ENCODE measurements at places on chromosomes 5 and 9.
A peak's percentile ranks its signal among the peaks of the same experiment; 100 is the strongest.

DNA sequence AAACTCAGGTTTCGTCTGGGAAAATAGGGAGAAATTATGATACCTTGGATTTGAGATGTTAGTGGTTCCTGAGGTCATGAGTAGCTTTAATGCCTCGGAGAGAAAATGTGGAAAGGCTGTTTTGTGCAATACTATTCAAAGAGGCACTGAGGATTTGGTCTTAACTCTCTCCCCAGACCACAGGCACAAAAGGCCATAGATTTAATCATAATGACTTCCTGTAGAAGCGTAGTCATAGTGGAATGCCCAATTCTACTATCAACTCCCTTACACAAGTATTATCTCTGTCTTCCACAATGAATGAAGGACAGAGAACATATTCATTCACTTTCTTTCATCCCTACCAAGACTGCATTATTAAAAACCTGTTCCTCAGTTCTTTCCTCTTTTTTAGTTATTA is 153.0 kb upstream of the FTMT start:
- no peak for DNase-seq

DNA sequence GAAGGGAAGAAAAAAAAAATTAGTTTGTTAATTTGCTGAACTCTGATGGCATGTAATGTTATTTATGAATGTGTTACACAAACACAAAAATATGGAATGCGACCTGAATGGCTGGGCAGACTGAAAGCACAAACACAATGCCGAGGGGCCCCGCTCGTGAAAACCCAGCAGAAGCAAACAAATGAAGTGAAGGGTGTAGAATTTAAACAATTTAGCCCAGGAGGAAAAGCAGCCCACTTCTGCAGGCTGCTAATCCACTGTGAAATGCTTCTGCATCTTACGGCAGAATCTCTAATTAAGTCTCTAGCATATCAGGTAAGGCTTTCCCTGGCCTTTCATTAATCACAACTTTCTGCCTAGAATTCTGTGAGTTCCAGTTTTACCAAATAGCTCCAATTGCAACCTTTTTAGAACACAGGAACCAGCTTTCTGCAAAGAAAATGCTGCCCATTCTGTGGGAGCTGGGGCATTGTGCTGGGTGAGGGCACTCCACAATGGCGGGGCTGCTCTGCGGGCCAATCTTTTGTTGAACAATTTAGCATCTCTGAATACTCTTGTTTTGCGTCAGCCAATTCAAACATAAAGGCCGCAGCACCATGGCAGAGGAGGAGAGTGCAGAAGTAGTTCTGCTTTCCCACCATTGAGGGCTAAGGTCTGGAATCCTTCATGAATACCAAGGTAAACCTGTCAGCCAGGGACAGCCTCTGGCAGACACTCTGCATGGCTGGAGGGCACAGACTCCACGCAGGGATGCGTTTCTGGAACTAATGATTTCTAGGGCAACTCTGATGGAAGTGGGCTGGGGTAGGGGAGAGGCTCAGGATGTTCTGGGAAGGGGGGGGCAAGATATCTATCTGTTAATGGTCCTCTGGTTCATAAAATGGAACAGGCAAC is 66.4 kb downstream of the PTCH1 start:
- DNase-seq = no peak

DNA sequence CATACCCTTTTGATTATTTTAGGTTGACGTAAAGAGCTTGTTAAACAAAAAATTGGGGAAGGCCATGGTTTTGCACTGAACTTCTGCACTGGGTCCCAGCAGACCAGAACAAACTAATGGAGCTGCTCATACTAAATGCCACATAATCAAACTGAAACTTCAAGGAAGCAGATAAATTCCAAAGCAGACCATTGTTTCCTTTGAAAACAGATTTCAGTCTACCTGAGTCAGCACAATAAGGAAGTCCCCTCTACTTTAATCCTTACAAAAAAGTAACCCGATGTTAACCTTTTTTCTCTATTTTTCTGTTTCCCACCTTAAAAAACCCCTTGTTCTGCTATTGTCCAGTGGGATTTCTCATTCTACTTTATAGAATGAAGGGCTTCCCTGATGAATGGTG is 39.2 kb downstream of the WDR36 start:
- no peak for DNase-seq

DNA sequence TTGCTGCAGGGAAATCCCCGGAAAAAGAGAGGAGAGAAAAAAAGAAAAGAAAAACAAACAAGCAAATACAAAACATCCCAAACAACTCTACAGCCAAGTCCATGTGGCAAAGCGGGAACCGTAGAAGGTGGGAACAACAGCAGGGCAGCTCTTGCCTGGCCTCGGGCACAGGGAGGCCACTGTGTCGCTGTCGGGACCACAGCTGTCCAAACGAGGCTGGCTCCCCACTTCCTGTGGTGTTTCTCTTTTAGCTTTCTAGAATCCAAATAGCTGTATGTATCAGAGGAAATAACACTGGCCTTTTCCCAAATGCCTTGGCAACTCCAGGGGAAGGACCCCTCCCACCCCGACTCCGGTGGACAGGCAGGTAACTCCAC is 41.6 kb upstream of the EQTN start:
- no peak for DNase-seq

- no peak for DNase-seq
These were observed 201.3 kb downstream of the GABRG2 start for GRCh38 chr5:162268694-162269481.

- DNase-seq = no peak
These were observed 31.1 kb downstream of the SSBP2 start for GRCh38 chr5:81719743-81720345.

DNA sequence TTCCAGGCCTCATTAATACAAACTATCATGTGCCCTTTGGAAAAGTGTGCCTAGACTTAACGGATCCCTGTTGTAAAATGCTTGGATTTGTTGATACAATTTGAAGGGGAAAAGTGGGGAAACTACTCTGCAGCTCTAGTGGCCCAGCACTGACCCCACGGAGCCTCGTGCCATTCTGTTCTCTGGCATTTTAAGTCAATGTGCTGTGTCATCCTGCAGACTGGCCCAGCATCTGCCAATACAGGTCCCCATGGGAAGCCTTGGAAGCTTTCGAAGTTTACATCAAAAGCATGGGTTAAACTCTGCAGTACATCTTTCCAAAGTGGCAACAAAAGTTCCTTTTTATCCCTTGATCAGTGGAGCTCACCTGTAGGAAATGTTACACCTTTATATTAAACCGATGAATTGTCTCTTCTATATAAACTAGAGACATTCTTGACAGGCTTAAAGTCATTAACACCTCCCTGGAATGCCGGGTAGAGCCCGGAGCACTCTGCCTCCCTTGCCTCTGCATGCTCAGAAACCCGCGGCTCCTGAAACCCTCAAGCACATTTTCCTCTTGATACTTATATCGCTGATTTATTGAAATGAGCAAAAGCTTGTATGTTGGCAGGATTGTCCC is 596.0 kb upstream of the ADAMTS16 start:
- DNase-seq = no peak

DNA sequence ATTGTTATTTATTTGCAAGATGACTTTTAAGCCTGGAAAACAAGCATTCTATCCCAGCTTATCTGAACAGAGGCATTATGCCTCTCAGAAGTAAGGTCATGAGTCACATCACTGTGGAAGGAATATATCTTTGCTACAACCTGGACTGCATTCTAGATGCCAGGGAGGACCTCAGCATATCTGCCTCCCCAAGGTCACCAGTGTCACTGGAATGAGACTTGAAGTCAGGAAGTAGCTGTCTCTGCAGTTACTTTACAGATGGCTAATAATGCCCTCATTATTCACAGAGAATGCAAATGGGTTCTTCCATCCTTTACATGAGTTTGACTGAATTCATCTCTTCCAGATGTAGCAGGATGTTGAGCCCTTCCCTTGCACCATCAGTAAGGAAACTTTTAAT is 4.4 kb upstream of the FAM13B start:
- DNase-seq = no peak

- DNase-seq = no peak
These were observed 1.9 kb downstream of the FBXO10 start for GRCh38 chr9:37574241-37574721.

- DNase-seq = no peak
These were observed 139.1 kb downstream of the COX7C start for GRCh38 chr5:86756839-86757238.

DNA sequence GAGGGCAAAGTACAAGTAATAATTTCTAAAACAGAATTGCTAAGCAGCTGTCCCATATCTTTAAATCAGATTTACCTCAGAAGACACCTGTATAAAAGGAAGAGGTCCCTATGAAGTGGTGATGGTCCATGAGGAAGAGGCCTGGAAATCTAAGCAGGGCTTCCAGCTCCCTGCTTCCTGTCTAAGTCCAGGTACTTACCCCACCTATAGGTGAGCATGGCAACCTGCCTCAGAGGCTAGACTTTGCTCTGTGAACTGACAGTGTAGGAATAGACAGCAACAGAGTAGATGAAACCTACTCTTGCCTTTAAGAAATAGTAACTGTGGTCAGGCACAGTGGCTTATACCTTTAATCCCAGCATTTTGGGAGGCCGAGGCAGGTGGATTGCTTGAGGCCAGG is 55.8 kb upstream of the ARRDC3 start:
- no peak for DNase-seq

- no peak for DNase-seq
These were observed 163.5 kb upstream of the OTULINL start for GRCh38 chr5:14417792-14418765.

- no peak for DNase-seq
These were observed 753 bp downstream of the FANCC start for GRCh38 chr9:95316794-95317118.

DNA sequence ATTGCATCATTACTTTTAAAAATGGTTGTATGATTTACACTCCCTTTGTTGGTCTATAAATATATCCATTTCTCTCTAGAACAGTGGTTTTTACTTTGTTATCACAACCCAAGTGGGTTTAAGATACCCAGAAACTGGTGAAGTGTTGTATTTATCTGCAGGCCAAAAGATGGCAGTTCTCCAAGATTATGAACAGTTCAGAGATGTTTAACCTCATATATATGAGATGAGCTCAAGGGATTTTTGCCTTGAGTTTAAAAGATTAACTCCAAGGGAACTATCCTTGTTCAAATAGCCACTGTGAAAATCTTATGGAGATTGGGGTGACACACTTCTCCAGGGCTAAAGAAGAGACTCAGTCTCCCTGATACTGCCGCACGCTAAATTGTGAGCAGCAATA is 572.6 kb downstream of the TLE4 start:
- DNase-seq = no peak

GRCh38 chr5:160507221-160507721 is 85.6 kb downstream of the PTTG1 start:
- DNase-seq = peak; percentile 34

GRCh38 chr9:87572719-87573118 is 75.1 kb downstream of the DAPK1 start:
- DNase-seq = no peak

DNA sequence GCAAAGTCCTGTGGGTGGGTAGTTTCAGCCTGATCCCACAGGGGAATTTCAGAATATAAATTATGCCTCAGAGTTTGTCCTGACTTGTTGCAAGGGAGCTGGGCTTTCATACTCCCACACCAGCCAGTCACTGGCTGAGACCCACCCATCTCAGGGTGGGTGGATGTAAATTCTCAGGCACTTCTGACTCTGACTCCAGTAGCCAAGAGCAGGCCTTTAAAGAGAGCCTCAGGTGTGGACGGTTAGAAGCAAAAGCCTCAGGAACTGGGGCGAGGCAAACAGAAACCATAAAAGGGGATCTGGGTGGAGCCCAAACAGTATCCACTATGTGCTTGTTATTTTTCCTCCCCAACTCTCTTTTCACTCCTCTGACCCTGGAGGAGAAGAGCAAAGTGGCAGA is 28.6 kb upstream of the FBXW11 start:
- no peak for DNase-seq

GRCh38 chr9:34983209-34983608 is 6.3 kb upstream of the DNAJB5 start:
- no peak for DNase-seq

DNA sequence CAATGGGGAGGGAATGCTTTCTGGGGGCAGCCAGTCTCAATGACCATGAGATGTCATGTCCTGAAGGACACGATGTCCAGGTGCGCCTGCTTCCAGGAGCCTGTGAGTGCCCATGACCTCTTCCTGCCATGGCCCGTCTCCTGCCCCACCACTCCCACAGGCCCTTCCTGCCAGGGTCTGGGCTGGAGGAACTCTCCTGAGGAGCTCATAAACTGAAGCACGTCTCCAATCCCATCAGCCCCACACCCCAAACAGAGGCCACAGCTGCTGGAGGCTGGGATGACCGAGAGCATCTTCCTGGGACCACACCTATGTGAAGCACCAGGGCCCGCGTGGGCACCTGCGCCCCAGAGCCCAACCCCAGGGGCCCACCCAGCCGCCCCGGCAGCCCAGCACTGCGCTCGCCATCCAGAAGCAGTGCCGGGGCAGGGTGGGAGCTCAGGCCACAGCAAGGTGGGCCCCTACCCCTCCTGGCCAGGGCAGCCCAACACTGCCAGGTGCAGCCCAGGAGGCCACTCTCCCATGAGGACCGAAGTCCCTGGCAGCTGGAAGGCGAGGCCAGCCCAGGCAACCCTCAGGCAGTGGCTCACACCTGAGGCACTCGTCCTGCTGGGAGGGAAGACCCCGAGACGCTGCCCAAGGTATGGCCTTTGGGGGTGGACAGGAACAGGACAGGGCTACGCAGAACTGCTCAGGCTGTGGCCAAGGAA is 53.9 kb upstream of the UBAC1 start:
- no peak for DNase-seq

- DNase-seq = no peak
These were observed 105.5 kb upstream of the TSLP start for GRCh38 chr5:110965773-110966581.

DNA sequence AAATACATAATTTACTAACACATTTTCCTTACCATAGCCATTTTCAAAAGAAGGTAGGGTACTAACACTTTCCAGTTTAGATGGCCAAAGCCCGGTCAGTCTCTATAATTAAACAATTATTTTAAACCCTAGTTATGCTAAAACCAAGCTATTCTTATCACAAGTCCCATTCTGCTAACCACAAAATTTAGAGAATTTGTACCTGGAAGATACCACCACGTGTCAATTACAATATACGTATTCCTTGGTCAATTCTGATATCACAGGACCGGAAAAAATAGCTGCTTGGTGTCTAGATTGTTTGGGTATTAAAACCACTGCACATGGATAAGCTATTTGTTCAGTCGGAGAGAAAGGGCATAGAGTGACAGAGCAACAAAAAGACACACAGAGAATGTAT is 18.9 kb upstream of the SKP1 start:
- no peak for DNase-seq

GRCh38 chr5:159056201-159056600 is 43.5 kb downstream of the EBF1 start:
- DNase-seq = no peak

DNA sequence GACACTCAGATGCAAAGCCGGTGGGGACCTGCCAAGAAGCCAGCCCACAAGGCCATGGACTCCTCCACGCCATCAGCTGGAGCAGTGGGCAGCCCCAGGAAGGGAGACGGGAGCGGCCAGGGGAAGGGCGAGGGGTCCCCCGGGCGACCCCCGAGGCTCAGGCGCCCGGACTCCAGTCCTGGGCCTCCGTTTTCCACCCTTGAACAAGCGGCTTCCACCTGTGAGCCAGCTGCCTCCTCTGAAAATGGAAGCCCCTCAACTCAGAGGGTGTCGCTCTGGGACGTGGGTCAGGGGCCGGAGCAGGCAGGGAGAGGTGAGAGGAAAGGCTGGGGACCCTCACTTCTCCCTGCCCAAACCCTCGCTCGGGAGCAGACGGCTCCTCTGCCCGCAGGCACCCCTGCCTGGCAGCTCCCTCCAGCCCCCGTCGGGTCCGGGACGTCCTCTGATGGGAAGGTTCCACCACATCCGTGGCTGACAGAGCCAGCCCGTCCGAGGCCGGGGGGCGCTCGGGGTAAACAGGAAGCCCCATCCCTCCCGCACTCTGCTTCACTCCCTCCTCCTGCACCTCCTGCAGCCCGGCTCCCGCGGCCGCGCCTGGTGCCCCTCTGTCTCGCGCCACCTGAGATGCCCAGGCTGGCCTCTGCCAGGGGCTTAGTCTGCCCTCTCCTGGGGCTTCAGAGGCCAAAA is 3.7 kb upstream of the EGFL7 start:
- DNase-seq = no peak

Data from stimulated activated CD4-positive, alpha-beta T cell treated with anti-CD3 and anti-CD28 coated beads, Interleukin-2, amount 100 ng/mL, for 48 hours (primary cell).